Stimulated activated CD8-positive, alpha-beta memory T cell treated with anti-CD3 and anti-CD28 coated beads, Interleukin-7, amount 100 ng/mL, for 48 hours (primary cell): ENCODE measurements at places on chromosomes 13 and 19.

DNA sequence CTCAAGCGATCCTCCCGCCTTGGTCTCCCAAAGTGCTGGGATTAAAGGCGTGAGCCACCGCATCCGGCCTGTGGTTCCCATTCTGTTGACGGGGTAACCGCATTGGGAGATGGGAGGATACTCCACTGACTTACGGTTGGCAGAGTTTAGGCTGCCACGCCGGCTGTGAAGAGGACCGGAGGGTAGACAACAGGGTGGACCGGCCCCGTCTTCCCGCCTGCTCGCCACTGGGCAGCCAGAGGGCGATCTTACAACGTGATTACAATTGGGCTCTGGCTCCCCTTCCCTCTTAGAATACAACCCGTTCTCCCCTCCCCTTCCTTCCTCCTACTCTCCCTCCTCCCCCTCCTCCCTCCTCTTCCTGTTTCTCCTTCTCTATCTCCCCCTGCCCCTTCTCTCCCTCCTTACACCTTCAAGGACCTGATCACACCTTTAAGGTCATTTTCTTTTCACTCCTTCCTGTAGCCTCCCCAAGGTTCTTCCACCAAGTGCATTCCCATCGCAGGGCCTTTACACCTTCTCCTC lies 957 bp upstream of the CCDC194 start:
- peak; percentile 36 for DNase-seq

DNA sequence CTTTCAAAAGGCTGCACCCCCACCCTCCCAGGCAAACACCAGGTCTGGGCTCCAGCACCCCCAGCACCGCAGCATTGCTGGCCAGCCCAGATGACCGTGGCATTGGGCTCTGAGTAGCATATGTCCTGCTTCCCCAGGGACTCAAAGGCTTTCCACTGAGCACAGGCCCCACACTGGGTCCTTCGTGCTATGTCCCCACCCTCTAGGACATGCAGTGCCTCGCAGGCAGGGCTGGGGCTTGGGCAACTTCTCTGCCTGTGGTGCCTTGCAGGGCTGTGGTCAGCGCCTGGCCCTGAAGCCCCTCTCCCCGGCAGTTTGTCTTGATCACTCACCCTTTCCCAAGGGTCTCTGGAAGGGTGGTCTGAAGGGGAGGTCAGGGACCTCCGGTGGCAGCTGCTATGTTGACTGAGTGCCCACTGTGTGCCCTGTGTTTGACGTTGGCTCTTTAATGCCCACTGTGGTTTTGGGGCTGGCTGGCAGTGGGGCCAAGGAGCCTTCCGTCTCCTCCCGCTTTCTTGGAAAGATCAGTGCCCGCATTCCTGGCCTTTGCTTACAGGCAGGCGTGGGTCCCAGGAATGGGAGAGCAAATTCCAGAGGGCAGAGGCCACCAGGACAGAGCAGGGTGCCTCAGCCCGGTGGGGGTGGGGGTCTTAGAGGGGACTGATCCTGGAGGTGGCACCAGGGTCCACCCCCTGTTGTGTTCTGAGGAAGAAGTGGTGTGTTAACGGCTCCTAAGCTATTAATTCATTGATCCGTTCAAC lies 20.3 kb upstream of the CRTC1 start:
- DNase-seq: no peak

DNA sequence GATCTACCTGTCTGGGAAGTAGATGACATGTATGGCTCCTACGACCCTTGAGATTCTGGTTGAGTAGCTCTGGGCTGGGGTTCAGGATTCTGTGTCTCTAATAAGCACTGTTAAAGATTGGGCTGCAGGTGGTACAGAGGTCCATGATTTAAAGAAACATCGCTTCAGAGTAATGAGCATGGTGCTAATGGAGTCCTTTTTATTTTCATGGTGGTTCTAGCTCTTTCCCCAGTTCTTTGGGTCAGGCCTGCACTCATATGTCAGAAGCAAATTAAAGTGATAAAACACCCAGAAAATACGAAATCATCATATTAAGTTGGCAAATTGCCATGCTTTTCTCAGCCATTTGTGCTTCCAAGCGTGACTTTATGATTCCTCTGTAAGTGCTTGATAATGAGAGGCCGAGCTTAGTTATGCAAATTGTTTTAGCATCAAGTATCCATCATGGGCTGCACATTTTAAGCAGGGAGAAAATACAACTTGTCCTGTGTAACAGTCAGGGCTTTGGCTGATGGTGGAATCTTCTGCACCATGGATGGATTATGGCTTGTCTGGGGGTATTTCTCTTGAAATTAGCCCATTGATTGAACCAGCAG lies 45.1 kb downstream of the MTUS2 start:
- no peak for DNase-seq

DNA sequence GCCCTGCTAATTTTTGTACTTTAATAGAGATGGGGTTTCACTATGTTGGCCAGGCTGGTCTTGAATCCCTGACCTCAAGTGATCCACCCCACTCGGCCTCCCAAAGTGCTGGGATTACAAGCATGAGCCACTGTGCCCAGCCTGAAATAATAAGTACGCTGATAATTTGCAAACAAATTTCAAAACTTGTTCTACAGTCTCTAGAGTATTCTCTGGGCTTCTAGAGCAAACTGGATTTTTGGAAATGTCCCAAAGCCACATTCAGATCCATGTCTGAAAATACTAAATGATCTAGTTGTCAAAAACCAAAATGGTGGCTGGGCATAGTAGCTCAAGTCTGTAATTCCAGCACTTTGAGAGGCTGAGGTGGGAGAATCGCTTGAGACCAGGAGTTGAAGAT lies 39.9 kb upstream of the PSPC1 start:
- DNase-seq: no peak

GRCh38 chr13:31631071-31631470 lies 108.3 kb upstream of the RXFP2 start:
- DNase-seq: no peak

DNA sequence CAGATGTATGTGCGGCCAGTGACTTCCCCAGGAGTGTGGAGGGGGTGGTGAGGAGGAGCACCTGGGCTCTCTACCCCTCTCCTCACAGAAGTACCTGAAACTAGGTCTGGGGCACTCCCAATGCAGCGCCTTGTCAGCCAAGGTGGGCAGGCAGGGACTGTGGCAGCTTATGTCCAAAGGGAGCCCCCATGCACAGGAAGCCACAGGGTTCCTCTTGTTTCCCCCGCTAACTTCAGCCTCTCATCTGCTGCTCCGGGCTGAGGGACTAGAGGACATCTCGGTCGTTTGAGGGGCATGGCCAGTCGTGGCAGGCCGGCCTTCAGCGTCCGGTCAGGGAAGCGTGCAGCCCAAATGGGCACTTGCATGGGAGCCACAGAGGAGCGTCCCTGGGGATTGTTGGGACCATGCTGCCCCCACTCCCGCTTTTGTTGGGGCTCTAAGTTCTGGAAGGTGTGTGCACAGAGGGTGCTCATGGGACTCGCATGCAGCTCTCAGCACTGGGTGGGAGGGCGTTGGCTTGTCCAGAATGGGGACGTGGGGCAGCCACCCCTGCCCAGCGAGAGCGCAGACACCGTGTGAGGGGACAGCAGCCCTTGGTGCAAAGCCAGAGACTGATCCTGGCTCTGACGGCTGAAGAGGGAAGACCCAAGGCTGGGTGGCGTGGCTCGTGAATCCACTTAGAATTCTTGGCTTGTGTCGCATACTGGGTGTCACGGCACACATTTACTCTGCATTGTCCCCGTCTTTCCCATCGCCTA lies 16.6 kb upstream of the NPAS1 start:
- no peak for DNase-seq

DNA sequence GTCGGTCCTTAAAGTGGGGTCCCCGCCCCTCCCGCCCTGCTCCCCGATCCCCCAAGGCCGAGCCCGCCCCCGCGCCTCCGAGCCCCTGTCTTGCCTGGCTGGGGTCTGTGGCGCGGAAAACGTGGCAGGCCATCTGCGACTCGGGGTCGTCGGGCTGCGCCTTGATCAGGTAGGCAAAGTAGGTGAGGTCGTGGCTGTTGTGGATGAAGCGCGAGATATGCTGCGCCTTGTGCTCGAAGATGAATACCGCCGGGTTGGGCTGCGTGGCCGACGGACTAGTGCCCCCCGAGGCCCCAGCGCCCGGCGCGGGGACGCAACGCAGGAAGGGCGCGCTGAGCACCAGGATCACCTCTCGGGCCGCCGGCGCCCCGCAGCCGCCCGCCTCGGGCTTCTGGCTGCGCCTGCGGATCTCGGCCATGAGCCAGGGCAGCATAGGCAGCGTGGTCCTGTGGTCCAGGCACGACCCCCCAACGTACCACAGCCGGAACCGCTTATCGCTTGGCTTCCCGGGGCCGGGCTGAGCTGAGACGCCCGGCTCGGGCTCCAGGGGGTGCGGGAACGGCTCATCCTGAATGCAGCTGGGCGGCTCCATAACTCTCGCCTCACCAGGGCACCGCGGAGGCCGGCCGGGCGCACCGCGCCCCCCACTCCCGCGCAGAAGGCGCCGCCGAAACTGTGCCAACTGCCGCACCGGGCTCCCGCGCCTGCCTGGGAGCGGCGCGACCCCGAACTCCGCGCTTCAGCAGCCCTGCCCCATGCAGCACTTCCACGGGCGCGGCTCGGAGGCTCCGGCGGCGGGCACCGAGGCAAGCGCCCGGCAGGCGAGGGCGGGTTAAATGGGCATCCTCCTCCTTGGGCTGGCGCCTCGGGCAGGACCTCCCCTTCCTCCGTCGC lies 546 bp downstream of the TBC1D4 start:
- DNase-seq: no peak

DNA sequence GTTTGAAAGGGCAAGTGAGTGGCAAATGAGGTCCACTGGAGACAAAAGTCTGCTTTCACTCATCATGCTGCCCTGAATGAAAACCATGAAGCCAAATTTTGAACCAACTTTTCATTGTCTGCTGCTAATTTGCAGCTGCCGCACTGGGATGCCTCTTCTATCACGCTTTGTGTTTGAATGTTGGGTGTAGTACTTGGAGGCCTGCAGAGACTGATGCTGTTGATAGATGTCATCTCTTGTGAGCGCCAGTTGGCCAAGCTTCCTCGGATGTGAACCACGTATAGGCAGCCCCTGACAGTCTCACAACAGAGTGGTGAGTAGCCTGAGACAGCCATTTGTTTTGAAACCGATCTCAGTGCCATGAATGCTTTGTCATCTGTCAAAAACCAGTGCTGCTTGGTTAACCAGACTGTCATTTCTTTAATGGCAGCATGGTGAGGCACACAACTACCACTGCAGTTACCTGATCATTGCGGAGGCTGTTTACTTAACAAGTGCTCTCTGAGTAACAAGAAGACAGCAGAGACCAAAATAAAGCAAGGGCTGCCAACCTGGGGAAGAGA lies 31.2 kb upstream of the SLC10A2 start:
- no peak for DNase-seq

DNA sequence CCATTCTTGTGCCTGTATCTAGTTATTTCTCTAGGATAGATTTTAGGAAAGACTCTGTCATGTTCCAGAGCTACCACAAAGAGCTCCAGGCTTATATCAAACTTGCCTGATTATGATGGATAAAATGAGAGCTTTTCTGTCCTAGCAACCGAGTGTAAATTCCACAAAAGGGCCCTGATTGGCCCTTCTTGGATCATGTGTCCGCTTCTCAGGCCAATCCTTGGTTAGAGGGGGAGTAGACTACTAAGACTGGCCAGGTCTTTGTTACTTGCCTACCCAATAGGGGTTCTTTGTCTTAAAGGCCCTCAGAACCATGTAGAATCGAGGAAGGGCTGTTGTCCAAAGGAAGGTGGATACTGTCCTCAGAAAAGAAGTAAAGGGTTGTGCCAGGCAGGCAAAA lies 2.4 kb downstream of the DHX34 start:
- DNase-seq: no peak
